Articular chondrocyte of knee joint (primary cell): ENCODE measurements at places on chromosomes 2 and 18. TPM values are rescaled to one million over a fixed set of nuclear protein-coding genes. Genes with fewer than 3 reads are reported as not detected.

The NYAP2 gene
- not detected in 2 replicates for total RNA-seq

The MC2R gene
- total RNA-seq = not detected in 2 replicates

The GPR45 gene
- total RNA-seq = not detected in 2 replicates

The ALLC gene
- total RNA-seq = not detected in 2 replicates

The SERPINB3 gene
- not detected in 2 replicates for total RNA-seq
